ENCODE measurements at places on chromosomes 3 and 15.
A peak's percentile ranks its signal among the peaks of the same experiment; 100 is the strongest.

DNA sequence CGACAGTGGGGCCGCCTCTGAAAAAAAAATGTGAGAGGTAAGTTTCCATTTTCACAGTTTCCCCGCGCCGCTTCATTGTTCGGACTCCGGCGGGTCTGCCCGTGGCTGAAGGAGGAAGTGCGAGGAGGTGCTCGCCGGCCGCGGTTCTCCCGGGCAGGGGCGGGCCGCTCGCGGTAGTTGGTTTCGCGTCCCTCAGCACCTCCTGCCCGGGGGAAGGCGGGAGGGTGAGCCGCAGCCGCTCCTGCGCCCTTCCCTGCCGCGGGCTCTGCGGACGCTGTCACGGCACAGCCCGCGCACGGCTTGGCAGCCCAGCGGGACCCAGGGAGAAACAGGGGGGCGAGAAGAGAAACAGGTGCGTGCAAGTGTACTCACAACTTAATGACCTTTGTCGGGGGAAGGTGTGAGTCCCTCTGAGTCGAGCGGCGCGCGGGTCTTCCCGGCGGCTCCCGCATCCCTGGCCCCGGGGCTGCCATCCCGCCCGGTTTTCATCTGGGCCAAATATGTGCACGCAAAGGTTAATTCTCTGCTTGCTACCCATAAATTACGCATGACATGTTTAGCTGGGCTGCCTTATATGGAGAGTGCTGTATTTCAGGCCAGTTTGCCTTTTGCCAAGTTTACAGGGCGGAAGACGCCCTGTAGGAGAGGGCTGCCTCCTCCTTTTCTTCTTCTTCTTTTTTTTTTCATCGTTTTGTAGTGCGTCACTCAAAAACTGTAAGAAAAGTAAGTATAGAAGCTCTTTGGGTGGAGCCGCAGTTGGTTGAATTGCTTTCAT, 514 bp downstream of the MBNL1 start:
- peak; percentile 25 for DNase-seq

DNA sequence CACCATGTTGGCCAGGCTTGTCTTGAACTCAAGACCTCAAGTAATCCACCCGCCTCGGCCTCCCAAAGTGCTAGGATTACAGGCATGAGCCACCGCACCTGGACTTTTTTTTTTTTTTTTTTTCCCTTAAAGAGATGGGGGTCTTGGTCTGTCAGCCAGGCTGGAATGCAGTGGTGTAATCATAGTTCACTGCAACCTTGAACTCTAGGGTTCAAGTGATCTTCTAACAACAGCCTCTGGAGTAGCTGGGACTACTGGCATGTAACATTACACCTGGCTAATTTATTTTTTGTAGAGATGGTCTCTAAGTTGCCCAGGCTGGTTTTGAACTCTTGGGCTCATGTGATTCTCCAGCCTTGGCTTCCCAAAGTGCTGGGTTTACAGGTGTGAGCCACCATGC, 81.6 kb downstream of the ANKRD28 start:
- DNase-seq: no peak

DNA sequence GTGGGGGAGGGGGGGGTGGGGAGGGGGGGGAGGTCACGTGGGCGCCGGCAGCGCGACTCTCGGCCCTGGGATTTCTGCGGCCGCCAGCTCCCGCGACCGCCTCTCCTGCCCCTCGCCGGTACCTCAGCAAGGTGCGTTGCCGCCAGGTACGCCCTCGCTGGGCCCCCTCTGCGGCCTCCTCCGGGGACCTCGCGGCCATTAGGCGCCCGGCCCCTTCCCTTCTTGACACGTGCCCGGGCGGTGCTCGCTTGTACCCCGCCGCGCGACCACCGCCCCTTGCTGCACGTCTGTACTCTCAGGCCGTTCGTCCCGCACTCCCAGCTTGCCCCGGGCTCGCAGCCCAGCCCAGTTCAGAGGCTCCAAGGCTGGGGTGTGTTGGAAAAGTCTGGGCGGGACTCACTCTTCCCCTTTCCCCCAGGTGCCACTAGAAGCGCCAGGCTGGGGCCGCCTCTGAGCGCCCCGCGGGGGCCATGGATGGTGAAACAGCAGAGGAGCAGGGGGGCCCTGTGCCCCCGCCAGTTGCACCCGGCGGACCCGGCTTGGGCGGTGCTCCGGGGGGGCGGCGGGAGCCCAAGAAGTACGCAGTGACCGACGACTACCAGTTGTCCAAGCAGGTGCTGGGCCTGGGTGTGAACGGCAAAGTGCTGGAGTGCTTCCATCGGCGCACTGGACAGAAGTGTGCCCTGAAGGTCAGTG, at the start of gene MAPKAPK3:
TSS of gene MAPKAPK3 (plus strand) at position 56 of the 696 bp plus-strand sequence. CDS start at position 471, 415 bp downstream.
- no peak for DNase-seq

DNA sequence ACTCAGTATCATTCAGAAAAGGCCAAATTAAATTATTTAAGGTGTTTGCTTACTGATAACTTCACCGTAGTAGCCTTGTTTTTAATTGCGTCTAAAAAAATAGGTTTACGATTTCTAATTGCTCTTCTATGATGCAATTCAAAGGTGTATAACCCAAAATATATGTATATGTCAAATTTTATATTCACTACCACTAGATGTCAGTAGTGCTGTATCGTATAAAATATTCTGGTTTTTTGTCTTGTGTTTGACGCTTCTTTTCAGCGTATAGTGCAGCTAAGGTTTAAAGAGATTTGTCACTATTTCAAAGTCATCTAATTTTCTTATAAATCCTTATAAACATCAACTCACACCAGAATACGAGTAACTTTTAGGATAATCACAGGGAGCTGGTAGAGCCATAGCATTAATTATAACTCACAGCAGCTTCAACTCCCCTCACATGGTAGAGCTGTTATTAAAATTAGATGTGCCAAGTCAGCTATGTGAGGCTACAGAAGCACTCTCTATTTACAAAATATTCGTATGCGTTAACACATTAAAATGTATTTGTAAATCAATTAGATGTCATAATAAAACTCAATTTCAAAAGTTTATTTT, 3.5 kb downstream of the PFN2 start:
- no peak for DNase-seq

DNA sequence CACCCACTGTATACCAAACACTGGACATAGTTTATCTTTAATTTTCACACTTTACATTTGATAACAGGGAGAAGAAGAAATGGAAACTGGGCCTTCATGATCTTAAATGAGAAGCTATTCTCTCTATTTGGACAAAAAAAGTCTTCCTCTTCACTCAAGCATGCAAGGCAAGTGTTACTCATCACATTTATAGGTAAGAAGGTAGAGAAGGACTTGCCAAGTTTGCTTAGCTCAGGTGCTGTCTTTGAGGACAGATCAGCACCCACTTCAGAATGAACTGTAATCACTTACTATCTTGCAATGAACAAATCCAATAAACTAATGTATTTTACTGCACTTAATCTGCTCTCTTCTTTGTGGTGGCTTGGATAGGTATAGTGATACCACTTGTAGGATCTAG, 1.1 kb upstream of the MYH15 start:
- no peak for DNase-seq

GRCh38 chr3:60086811-60087210, 1037.0 kb upstream of the CFAP20DC start:
- DNase-seq: peak; percentile 47

- DNase-seq: no peak
These were observed 109.1 kb upstream of the DLG1 start for GRCh38 chr3:197407526-197407925.

GRCh38 chr3:182121401-182121800, 409.7 kb downstream of the SOX2 start:
- DNase-seq: no peak

DNA sequence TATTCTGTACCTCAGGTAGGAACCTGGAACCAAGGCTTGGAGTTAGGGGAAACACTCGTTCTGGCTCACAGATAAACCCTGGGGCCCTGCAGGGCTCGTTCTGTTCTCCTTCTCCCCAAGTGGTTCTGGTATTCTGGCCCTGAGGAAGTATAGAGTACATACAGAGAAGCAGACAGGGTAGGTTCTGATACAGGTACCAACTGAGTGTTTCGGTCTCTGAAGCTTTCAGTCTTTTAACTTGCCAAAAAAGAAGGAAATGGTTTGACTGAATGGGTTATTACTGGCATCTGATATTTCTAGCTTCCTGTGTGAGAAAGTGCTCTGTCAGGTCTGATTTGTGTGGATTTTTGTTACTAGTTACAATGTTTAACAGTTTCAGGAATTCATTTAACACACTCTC, 67.3 kb downstream of the UBE2E2 start:
- no peak for DNase-seq

DNA sequence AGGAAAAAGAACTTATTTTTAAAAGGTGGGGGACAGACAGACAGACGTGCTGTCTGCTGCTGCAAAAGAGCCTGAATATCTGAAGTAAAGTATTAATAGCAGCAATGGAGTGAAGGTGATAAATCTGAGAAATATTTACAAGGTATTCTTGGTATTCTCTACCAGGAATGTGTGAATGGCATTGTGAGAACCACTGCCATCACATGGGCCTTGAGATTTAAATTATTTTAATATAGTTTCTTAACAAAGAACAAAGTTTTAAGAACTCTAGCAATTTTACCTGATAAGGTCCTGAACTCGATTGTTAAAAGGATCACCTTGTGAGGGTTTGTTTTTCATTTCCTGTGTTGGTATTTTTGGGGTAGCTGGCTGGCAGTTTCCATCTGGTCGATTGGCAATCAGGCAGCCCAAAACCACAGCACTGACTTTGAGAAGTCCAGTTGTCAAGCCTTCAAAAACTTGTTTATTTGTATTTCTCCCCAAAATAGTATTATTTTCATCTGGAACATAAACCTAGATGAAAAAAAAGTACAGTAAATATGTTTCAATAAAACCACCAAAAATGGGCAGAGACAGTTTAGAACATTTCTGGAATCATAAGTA, 97.3 kb downstream of the ISL2 start:
- DNase-seq: no peak

DNA sequence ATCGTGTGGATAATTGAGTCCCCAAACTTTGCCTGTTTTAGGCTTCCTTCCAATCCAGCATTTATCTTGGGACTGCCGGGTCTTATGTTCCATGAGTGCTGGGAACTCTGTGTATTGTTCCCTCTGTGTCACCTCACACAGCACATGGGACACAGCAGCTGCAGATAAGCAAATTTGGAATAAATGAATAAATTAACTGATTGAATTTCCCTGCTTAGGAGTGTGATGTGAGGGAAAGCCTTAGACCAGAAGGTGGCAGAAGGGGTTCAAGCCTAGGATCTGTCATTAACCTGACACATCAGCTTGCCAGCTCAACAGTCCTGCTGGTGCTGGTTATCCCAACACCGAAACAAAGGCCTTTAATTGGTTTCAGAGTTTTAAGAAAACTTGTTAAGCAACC, 114.3 kb downstream of the OXSM start:
- DNase-seq: no peak

GRCh38 chr15:80915472-80915871, 74.1 kb downstream of the MESD start:
- DNase-seq: no peak

GRCh38 chr3:159771865-159772611, 216.6 kb upstream of the IL12A start:
- DNase-seq: no peak

DNA sequence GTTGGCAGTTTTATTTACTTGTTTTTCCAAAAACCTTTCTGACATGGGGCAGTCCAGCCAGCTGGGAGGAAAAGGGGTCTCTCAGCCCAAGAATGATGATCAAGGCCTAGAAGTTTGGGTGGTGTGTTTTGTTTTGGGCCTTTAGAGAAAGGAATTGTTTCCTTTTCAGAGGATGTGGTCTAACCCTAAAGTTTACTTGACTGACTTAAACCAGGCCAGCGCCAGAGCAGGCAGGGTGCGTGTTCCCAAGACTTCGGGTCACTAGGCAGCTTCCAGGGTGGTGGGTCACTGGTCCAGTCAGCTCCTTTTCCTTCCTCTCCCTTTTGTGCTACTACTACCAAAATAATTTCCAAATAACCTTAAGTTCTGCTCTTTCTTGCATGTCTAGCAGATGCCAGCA, 4.9 kb downstream of the FLNB start:
- DNase-seq: no peak

GRCh38 chr3:71156062-71156665, 427.4 kb downstream of the FOXP1 start:
- DNase-seq: no peak

DNA sequence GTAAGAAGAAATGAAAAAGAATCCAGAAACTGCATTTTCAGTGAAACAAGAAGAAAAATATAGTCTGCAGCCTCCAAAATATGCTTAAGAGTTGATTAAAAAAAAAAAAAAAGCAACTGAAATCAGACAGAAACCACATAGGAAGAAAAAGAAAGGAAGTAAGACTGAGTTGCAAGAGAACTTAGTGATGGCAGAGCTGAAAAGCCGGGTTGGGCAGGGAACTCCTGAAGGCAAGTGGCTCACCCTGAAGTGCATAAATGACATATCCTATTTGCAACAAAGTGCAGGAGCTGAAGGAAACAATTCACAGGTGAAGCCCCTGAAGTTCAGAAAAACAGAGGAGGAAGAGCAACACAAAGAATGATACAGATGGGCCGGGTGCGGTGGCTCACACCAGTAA, 108.8 kb upstream of the SLC25A36 start:
- DNase-seq: no peak

- no peak for DNase-seq
These were observed 18.5 kb downstream of the GRIP2 start for GRCh38 chr3:14521611-14522010.

- no peak for DNase-seq
These were observed 182.7 kb downstream of the GOLGA6L6 start for GRCh38 chr15:20358779-20359414.

GRCh38 chr15:89980896-89981295, 20.2 kb upstream of the ZNF710 start:
- no peak for DNase-seq

GRCh38 chr15:51830276-51830806, 888 bp downstream of the TMOD3 start:
- no peak for DNase-seq

Data from stimulated activated CD4-positive, alpha-beta T cell treated with anti-CD3 and anti-CD28 coated beads, Interleukin-2, amount 100 ng/mL, for 4 hours (primary cell).